AG08396 (cell line): ENCODE measurements at places on chromosomes 5 and 9.

GRCh38 chr9:135718616-135719015 is 16.6 kb downstream of the KCNT1 start:
- no peak for DNase-seq

GRCh38 chr5:135950611-135951010 is 4.2 kb downstream of the LECT2 start:
- peak; percentile 31 for DNase-seq

DNA sequence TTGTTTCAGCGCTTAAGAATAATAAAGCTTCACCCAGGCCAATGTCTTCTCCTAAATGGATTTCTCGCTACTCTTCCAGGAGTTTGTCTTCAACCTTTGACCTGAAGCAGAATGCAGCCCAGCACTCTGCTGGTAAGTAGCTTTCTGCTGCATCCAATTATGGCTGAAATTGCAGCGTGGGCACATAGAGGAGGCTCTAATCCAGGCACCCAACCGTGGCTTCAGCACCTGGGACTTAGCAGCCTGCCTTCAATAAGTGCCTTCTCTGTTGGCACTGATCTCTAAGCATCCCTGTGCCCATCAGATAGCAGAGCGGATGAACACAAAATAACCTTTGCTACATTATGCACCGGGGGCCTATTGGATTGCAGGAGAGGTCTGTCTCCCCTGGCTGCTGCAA is 105.2 kb downstream of the TRIM32 start:
- no peak for DNase-seq

GRCh38 chr5:80082731-80083100 is 47.6 kb downstream of the THBS4 start:
- peak; percentile 86 for DNase-seq

GRCh38 chr5:31182136-31182535 is 11.3 kb upstream of the CDH6 start:
- DNase-seq = no peak

- DNase-seq = peak; percentile 29
Observed at GRCh38 chr5:776862-777711, 7.4 kb downstream of the ZDHHC11B start.

GRCh38 chr9:4955836-4956235 is 29.2 kb upstream of the JAK2 start:
- DNase-seq = no peak

DNA sequence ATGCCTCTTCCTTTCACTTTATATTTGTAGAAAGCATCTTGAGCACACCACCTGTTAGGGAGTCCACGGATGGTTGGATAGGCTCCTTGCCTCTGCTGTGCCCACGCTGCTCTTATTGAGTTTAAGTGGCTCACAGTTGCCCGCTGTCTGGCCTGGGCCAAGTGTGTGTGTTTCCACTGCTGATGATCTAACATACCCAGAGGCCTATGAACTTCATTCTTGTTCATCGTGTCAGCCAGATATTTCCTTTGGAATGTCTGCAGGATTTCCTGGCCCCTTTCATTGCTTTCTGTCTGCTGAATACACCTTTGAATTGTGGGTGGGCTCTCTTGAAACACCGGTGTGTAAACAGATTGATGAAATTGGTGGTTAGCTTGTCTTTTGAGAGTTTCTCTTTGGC is 46.6 kb downstream of the MVB12B start:
- DNase-seq = no peak

DNA sequence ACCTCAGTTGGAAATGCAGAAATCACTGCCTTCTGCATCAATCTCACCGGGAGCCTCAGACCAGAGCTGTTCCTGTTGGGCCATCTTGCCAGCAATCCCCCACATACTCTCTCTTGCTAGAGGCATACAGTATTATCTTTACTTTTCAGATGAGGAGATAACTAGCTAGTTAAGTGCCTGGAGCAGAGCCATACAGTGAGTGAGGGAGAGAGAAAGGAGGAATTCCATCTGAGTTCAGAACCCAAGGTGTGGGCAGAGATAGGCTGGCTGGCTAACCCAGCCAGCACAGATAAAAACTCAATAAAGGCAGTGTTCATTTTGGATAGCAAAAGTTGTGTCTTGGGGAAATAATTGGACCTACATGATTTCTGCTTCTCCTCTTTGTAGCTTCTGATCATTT is 268.0 kb upstream of the KIF2A start:
- DNase-seq = no peak

DNA sequence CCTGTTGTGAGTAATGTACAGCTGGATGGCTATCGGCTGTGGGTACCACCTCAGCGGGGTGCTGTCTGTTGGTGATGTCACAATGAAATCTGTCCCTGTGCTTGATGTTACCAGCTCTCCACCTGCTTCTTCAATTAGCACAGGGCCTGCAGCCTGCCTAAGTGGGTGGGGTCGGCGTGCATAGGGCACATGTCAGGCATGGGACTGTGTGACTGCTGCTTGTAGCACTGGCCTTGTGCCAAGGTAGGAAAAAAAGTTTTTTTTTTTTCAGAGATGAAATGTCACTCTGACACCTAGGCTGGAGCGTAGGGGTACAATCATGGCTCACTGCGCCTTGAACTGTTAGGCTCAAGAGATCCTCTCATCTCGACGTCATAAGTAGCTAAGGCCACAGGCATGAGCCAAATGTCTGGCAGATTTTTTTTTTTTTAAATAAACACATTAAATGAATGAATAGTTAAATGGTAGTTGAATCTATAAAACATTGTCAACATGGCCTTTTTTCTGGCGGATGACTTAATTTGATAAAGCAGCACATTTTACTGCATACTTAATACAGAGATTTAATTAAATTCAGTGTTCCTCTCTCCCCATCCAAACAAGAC is 222.5 kb downstream of the NXNL2 start:
- no peak for DNase-seq

DNA sequence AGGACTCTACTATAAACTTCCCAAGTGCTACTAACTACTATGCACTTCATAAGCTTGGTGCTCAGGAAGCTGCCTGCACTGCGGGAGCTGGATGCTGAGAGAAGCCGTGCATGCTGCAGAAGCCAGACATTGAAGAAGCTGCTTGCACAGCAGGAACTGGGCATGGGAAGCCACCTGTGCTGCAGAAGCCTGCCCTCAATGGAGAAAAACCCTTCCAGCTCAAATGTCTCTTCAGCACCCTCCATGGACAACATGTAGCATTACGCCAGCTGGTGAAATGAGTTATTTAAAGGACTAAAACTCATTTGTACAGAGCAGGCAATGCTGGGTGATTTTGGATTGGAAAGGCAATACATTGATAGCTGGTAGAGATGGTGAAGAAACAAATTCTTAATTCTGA is 247.2 kb downstream of the KIF4B start:
- no peak for DNase-seq

GRCh38 chr5:145510324-145510723 is 324.8 kb downstream of the PRELID2 start:
- peak; percentile 15 for DNase-seq
